ENCODE measurements at places on chromosomes 13 and 19.

GRCh38 chr13:41008349-41008980 lies 10.7 kb downstream of the ELF1 start:
- DNase-seq = peak; percentile 31

GRCh38 chr19:47595944-47596343 lies 13.0 kb upstream of the BICRA start:
- no peak for DNase-seq

- DNase-seq = peak; percentile 84
These were observed 13.2 kb upstream of the CREB3L3 start for GRCh38 chr19:4140237-4140711.

DNA sequence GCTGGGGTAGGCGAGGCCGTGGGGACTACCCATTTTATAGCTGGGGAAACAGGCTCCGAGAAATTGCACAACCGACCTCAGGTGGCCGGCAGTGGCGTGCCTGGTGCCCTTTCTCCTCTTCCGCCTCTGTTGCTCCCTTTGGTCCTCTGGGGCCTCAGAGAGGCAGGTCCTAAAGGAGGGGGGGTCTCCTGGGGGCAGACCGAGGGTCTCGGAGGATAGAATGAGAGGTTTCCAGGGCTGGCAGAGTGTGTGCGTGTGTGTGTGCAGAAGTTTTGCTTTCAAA lies 11.3 kb downstream of the STX10 start:
- no peak for DNase-seq

DNA sequence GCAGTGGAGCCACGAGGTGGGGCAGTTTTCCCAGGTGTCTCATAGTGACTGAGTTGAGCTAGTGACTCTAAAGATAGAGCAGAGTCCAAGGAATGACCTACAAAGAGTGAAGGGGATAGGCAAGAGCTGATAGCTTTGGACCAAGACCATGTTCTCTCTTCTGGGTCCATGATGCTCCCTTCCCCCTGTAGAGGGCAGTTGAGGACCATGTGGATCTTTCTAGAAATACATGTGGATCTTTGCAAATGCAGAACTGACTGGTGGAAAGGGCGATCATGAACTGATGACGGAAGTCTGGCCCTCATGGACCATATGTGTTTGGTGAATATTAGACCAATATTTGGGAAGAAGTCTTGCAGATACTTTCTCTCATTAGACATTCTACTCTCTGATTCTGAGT lies 6.9 kb downstream of the PSG1 start:
- no peak for DNase-seq

GRCh38 chr19:6743066-6743465 lies 3.6 kb downstream of the TRIP10 start:
- no peak for DNase-seq

DNA sequence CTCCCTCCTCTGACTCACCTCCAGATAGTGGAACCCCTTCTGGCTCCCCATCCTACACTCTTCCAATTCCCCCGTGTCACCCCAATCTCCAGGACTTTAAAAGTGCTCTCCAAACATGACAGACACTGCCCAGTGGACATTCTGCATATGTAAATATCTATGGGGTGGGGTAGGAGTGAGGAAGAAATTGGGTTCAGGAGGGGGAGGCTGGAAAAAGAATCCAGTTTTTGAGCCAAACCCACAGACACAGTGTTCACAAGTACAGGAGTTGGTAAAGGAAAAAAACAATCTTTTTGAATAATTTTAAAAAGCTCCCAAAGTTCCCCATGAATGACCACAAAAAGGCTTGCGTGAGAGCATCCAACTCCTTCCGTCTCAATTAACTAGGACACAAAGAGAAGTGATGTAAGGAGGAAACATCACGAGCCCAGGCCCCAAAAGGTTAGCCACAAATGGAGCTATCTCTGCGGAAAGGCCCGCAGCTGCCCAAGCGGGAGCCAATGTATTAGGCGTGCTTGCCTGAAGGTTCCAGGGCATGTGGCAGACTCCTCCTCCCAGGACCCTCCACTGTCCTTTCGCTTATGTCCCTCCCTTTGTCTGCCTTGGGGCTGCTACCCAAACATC lies 18.0 kb downstream of the ZC3H4 start:
- DNase-seq = no peak

GRCh38 chr13:84366506-84366905 lies 484.2 kb upstream of the SLITRK1 start:
- DNase-seq = no peak

GRCh38 chr19:10299545-10300458 lies 9.8 kb downstream of the ZGLP1 start:
- no peak for DNase-seq

DNA sequence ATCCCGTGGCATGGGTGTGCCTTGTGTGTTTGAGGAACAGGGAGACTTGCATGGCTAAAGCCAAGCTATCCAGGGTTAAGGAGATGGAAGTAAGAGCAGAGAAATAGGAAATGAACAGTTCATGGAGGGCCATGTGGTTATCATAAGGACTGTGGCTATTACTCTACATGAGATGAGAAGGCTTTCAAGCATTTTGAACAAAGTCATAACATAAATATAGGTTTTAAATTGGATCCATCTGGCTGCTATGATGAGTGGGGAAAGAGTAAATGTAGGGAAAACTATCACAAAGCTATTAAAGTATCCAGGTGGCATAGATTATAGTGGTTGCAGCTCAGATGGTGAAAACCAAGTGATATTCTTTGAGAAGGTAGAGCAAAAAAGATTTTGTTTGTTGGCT lies 184.1 kb downstream of the PCDH17 start:
- no peak for DNase-seq

DNA sequence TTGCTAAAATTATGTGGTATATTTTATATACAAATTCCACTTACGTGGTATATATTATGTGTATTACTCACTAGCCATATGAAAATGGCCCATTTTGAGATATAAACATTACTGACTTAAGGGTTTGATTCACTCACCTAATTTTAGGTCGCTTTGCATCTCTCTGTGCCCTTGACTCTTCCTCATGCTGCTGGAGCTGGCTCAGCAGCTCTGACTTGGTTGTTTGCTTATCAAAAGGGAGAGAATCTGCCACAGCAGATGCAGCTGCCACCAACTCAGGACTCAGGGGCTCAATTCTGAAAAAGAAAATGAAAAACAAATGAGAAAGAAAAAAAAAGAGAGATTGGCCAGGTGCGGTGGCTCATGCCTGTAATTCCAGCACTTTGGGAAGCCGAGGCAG lies 12.2 kb downstream of the MRPS31 start:
- DNase-seq = no peak

All from AG08395 (cell line).